ENCODE measurements at places on chromosomes 16 and 17.

DNA sequence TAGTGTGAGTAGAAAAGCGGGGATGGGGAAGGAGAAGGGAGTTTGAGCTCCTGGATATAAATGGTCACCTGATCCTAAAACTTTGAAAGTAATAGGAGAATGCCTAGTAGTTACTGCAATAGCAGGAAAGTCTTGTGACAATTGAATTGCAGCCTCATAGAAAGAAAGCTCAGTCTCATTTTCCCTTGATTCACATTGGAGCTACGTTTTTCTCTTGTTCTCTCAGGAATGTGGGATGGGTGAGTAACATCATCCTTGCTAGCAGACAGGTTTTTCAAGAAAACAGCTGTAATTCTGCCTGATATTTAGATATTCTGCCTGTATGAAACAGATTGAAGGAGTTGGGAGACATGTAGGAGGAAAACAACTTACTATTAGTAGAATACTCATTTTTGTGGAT lies 25.3 kb downstream of the SF3B3 start:
- no peak for DNase-seq

- DNase-seq = no peak
Observed at GRCh38 chr17:39928858-39929645, 1.5 kb downstream of the LRRC3C start.

DNA sequence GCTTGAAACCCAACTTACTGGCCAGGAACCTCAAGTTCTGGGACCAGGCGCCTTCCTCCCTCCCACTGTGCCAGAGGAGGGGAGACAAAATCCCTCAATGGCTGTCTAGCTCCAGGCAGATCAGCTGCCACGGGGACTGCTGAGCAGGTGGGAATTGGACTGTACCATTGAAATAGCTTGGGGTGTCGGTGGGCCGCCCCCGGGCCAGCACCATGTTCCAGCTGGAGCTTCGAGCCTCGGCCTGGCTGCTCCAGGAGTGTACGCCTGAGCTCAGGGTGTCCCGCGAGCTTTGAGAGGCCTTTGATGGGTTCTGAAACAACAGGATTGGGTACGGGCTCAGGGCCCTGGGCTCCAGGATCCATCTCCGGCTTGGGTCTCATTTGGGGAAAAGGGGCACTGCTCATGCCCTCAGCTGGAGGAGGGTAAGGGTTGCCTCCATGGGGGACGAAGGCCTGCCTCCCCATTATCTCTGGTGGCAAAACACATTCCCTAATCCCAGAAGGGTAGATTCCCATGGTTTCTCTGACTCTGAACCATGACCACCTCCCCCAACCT lies 4.6 kb upstream of the SPATA32 start:
- DNase-seq = no peak

DNA sequence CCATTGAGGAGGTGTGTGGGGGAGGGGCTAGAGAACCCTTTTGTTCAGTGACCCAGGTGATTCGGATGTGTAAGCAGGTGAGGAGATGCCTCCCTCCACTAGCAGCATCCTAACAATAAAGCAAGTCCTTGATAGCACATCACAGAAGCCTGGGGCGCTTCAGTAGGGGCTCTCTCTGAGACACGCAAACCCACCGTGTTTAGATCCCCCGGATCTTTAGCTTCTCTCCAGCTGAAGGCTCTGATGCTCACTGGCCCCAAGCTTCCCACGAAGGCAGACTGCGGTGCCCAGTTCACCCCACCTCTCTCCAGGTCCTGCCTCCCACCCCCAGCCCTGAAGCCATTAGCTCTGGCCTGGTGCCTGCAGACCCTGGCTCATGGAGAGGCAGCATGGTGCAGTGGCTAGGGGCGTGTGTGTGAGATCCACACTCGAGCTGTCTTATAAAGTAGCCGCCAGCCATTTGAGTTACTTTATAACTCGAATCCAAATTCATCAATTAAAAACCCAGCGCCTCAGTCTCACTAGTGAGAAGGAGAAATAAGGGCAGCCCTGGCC lies 204.7 kb upstream of the TNRC6C start:
- no peak for DNase-seq

DNA sequence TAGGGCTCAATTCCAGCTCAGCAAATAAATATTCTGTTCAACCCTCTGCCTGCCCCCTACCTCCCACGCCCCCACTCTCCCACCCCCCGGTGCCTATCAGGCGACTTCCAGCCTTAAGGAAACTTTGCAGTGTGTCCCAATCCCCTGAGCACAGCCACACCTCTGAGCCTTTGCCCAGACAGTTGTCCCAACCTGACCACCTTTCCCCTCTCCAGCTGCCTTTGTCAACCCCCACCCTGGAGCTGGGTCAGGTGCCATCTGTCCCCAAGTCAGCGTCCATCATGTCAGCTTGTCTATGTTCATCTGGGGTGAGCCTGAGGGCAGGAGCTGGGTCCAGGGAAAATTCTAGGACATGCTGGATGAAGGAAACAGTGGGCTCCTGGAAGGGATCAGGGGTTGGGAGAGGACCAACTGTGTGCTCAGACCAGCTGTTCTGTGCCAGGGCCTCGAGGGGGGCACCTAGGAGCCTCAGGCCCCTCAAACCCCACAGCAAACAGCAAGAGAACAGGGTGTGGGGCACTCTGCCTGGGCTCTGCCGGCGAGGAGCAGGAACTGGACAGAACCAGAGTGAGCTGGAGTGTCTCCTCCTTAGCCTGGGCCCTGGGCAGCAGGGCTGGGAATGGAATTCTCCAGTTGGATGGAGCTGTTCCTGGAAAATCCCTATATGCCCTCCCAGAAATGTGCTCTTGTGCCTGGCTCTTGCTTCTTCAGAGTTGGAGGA lies 17.8 kb downstream of the CDH16 start:
- DNase-seq = peak; percentile 98

GRCh38 chr16:20707461-20707860 lies 10.0 kb upstream of the ACSM1 start:
- DNase-seq = no peak

DNA sequence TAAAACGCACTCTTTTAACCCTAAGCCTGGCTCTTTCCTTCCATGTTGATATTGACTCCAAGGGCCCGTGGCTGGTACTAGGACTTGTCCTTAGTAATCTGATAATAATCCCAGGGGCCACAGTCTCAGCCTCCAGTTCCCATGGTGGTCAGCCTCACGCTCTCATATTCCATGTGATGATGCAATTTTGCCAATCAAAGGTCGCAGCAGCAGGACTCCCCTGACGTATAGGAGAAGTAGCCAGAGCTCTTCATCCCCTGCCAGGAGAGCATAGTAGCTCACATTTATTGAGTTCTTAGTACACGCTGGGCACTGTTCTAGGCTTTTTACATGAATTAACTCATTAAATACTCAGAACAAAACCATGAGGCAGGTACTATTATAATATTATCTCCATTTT lies 42.4 kb downstream of the CD300LF start:
- peak; percentile 60 for DNase-seq

GRCh38 chr17:12729086-12729485 lies 60.2 kb upstream of the ARHGAP44 start:
- DNase-seq = no peak

- DNase-seq = no peak
Observed at GRCh38 chr17:19933221-19933620, 44.4 kb downstream of the AKAP10 start.

DNA sequence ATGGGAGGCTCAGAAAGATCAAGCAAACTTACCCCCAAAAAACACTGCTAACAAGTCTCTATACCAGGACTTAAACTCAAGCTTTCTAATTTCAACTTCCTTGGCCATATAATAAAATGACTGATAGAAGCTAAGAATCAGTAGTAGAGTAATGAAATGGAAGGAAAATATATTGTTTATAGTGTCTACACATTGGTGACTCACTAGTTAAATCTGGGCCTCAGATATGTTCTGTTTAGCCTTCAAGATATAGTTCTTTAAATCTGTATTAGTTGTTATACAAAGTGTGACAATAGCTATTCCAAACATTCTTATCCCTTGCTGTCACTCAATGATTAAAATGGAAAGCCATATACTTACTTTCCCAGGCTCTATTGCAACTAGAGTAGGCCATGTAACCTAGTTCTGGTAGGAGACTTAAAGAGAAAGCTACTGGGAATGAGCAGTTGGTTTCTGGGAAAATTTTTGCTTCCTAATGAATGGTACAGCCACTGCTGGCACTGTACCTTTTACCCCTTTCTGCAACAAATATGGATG lies 18.3 kb downstream of the SSH2 start:
- no peak for DNase-seq

DNA sequence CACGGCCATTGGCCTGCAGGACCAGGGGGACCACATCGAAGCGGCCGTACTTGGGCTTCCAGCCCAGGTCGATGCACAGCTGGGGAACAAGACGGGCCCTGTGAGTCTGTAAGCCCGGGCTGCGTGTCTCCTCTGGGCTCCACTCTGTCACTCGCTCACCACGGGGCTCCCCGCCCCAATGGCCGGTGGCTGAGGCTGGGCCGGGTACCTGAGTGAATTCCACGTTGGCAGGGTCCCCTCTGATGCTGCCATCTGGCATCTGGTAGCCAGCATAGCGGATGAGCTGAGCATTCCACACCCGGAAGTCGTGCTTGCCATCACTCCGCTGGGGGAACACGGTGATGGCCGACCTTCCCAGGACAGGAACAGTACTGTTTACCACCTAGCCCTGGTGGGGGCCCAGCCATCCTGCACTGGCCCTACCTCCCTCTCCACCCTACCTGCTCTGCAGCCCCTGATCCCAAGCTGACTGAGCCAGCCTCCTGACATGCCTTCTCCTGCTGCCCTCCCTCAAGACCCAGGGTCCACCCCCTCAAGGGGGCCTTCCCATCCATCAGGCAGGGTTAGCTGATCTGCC lies 19.4 kb downstream of the NOS2 start:
- no peak for DNase-seq

GRCh38 chr17:73901661-73902415 lies 257.6 kb upstream of the SDK2 start:
- no peak for DNase-seq

GRCh38 chr17:21376081-21376758 lies at the start of gene KCNJ12:
KCNJ12 (plus strand) TSS chr17:21376357; CDS start chr17:21415343, 38,986 bp downstream.
- no peak for DNase-seq

GRCh38 chr17:10019941-10020451 lies 114.9 kb upstream of the RCVRN start:
- DNase-seq = no peak

GRCh38 chr17:73342541-73343167 lies 30.9 kb upstream of the CDC42EP4 start:
- peak; percentile 53 for DNase-seq

All from WERI-Rb-1 (cell line).